GM03348 (cell line): ENCODE measurements at places on chromosomes 2 and 18.

DNA sequence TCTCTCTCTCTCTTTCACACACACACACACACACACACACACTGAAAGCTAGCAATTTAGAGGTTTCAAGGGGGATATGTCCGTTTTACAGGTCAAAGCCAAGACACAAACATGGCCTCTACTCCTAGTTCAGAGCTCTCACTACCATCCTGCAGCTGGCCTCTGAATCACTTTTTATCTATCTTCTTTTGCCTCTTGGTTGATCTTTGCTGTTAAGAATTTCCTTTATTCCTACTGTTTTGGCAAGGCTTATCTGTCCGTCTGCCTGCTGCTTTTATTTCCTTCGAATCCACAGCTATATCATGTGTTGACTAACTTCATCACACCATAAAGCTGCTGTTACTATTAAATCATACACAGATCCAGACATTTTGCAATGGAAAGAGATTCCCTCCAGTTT, 543.0 kb downstream of the PLCL1 start:
- DNase-seq = peak; percentile 2

- no peak for DNase-seq
Measured at GRCh38 chr2:110657724-110658305, 20.0 kb downstream of the BUB1 start.

GRCh38 chr2:142997231-142997630, 119.8 kb downstream of the KYNU start:
- no peak for DNase-seq

- DNase-seq = no peak
Measured at GRCh38 chr2:165251366-165251765, 12.2 kb downstream of the SCN2A start.

- DNase-seq = peak; percentile 83
Measured at GRCh38 chr2:56008661-56009431, 85.3 kb upstream of the EFEMP1 start.

DNA sequence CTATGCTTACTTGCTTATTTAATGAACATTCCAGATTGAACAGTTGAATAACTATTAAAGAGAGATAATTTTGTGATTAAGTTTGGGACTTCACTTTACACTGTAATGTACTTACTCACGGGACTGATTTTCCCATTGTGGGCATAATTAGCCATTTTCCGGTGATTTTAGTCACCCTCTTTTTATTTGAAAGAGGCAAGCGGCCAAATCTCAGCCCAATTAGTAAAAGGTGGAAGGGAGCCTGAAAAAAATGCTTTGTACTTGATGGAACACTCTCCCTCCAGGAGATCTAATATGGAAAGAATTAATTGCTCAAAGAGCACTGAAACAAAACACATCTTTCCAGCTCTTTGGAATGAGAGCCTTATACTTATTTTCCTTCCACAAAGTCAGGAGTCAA, 50.2 kb downstream of the CALCRL start:
- DNase-seq = no peak
